ENCODE measurements at places on chromosomes 6 and 20.
A peak's percentile ranks its signal among the peaks of the same experiment; 100 is the strongest.

GRCh38 chr6:18048953-18049630 is 61.7 kb upstream of the KIF13A start:
- DNase-seq, result no peak

GRCh38 chr6:17318435-17319165 is 37.4 kb downstream of the RBM24 start:
- peak; percentile 31 for DNase-seq

DNA sequence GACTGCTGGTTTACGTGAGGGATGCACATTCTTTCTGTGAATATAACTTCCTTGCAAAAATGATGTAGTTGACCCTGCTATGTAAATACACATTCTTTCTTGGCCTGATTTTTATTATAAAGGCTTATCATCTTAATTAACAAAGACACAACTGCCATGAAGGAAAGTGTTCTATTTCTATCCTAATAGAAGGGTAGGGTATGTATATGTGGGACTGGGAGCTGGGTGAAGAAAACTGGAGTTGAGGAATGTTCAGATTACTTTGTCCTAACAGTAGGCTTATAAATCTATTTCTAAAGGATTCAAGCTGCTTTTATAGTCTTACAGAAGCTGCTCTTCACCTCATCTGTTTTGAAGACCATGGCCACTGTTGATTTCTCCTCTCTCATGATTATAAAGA is 76.5 kb upstream of the RGS17 start:
- no peak for DNase-seq

GRCh38 chr20:23823111-23823510 is 3.4 kb downstream of the CST2 start:
- DNase-seq, result no peak

GRCh38 chr20:47669489-47669888 is 115.8 kb downstream of the SULF2 start:
- no peak for DNase-seq

DNA sequence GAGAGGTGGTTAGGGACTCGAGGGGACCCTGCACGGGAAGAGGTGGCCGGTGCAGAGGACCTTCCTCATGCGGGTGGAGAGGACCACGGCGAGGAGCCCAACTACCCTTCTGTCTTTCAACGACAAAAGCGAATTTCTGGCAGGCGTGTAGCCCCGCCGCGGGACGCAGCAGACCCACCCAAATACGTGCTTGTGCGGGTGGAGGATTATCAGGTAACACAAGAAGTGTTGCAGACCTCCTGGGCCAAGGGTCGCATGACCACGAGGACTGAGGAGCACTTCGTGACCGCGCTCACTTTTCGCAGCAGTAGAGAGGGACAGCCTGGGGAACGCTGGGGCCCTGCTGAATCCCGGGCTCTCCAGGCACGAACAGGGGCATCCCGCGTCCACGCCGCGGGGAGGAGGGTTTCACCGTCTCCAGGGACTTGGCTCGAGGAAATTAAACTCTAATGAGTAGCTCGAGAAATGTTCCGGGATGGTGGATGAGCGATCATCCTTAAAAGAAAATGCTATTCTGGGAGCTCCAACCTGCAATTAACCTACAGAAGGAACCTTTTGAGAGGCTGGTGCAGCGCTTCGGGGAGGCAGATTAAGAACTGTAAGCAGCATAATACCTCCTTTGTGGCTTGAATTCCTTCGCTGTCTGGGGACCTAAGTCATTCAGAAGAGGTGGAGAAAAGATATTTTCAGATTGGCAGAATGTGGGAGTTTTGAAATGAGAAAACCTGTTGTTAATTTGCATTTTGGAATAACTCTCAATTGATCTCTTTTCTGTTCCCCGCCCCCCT is 804 bp downstream of the C6orf141 start:
- DNase-seq, result peak; percentile 67

DNA sequence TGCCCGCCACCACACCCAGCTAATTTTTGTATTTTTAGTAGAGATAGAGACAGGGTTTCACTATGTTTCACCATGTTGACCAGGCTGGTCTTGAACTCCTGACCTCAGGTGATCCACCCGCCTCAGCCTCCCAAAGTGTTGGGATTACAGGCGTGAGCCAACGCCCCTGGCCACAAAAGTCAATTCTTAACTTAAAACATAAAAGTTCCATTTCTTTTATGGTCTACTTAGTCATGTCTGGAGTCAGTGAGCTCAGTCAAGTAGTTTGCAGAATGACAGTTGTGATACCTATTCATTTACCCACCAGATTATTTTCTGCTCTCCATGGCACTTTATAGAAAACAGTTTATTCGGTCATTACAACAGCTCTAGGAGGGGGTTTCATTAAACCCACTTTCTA is 103.1 kb upstream of the ESR1 start:
- no peak for DNase-seq

GRCh38 chr6:108068618-108069017 is 5.9 kb downstream of the OSTM1 start:
- DNase-seq, result no peak

- DNase-seq, result no peak
Measured at GRCh38 chr20:36415475-36416002, 109.4 kb downstream of the DLGAP4 start.

GRCh38 chr6:9961646-9962045 is 453.2 kb downstream of the TFAP2A start:
- DNase-seq, result no peak

DNA sequence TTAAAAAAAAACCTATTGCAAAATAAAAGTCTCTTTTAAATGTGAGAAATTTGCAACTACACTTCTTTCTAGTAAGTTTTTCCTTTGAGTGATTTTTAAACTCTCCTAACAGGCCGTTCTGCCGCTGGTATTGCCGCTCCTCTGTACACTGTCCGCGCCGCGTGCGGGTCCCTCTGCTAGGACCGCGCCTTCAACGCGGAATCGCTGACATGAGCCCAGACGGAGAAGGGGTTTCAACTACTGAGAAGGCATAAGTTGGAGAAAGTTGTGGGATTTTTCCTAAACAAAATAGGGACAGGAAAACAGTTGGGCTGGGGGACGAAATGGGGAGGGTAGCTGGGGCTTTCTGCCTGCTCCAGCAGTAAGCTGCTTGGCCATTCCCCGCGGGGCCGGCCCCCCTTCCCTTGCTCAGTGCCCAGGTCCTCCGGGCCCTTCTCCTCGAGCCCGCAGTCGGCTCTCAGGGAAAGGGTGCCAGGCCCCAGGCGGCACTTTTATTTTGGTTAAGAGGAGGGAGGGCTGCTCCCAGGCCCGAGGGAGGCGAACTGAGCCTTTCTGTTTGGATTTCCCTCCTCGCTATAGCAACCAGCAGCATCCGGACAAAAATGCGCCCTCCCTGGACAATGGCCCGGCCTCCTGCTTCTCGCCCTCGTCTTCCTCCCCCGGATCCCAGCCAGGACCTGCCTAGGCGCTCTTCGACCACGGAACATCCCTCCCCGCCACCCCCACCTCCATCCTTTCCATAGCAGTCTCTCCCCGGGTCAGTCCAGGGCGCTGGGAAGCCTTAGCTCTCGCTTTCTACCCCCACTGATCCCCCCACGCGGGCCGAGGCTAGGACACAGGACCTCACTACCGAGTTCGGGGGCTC is 6.8 kb upstream of the POU3F2 start:
- DNase-seq, result peak; percentile 78

GRCh38 chr20:47476452-47476851 is 25.2 kb upstream of the NCOA3 start:
- no peak for DNase-seq

GRCh38 chr6:4698901-4699659 is 77.1 kb upstream of the CDYL start:
- DNase-seq, result no peak

GRCh38 chr6:124393536-124393935 is 568.7 kb upstream of the RNF217 start:
- DNase-seq, result no peak

- no peak for DNase-seq
Measured at GRCh38 chr20:4306206-4306605, 290.8 kb upstream of the RNF24 start.

DNA sequence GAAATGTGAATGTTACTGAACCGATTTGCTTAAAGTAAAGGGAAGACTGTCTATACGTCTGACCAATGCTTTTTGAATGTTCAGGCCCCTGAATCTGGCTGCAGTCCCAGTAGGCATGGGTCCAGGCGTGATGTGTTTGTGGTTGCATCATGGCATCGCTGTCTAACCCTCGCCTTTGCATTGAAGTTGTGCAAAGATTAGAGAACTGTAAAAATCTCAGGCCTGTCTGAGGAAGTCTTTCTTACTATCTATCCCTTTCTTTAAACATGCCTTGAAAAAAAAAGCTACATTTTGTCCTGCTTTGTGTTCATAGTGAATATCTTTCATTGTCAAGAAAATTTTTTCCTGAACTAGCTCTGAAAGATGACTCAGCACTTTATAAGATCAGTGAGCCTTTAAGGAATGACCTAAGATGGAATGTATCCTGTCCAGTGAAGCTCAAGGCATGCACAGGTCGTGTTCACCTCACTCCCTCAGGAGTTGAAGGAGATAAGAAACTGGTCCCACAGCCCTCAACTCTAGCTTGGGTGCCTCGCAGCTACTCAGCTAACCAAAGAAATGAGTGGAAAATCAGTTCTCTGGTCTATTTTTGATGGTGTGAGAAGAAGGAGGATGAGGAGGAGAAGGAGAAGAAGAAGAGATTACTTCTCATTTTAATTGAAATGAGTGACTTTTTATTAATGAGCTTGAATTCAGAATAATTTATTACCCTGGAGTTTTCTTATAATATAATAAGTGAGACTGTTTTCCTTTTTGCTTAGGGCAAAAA is 48.6 kb downstream of the TPD52L1 start:
- peak; percentile 24 for DNase-seq

DNA sequence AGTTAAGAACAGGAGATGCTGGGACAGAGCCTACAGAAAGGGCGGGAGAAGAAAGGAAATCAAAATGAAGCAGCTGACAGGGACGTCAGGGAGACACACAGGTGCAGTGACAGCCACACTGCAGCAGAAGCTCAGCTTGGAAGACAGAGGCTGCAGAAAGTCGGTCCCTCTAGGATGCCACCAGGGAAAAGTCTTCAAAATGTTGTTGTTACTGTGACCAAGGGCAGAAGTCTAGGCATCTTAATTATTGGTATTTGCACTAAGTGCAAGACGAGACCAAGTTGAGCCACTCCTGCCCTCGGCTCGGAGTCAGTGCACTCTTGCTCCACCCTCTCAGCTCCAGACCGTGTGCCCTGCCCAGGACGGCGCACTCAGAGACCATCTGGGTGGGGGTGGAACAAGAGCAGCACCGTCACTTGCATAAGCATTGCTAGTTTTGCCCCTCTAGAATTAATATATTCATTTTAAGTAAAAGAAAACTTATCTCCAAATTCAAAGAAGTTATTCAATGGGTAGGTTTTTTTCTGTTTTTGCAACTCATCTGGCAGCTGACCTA is 2.6 kb downstream of the PRR18 start:
- DNase-seq, result peak; percentile 23

GRCh38 chr20:7741866-7742265 is 198.4 kb downstream of the HAO1 start:
- DNase-seq, result no peak

- no peak for DNase-seq
Measured at GRCh38 chr6:72832271-72832670, 210.4 kb downstream of the KCNQ5 start.

DNA sequence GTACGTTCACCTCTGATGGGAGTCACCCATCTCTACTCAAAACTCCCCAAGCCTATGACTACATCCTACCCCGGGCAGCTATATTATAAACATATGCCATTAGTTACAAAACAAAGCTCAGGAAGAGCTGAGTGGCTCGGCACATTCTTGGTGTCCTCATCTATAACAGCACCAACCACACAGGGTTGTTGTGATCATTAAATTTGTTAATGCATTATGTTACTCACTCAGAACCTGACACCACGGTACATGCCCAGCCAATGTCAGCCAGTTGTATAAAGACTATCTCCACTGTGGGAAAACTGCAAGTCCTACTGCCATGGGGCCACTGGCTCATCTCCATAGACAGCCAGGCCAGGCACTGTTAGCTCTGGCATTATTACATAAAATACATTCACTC is 7.7 kb downstream of the CDK5RAP1 start:
- no peak for DNase-seq

DNA sequence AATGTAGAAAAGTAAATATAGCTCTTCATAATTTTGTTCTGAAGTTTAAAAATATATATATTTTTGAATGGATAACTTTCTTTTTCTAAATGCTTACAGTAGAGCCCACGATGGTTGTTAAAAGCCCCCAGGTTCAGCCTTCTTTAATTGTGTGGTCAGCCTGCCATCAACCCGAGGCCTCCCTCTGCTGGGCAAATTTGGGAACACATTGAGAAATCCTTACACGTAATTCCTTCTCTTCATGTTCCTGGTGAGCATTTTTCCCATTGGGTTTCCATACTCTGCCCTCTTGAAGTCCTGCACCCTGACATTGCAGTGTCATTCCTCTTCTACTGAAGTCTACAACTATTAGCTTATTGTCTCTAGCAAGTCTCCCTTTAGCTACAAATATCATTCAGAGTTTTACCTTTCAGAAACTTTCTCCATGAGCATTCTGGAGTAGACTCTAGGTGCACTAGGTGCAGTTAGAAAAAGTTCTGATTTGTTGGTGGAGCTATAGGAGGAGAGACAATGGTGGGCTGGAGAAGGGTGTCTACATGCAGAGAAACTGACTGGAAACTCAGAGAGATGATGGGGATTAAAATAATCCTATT is 40.6 kb downstream of the TRIM38 start:
- peak; percentile 81 for DNase-seq

DNA sequence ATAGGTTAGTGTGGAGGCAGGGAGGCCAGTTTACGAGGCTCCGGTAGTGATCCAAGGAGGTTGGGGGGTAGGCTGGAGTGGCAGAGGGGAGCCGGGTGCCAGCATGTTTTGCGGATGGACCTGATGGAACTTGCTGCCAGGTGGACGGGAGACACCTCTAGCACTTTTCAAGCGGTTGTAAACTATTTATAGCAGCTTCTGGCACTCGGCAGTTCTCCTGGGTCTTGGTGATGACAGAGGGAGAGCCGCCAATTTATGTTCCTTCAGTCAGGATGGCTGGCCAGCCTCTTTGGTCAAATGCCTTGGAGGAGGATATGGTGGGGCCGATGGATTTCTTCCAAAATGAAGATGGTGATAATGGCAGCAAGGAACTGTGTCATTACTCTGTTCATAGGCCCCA is 28.8 kb downstream of the TFAP2C start:
- DNase-seq, result no peak

DNA sequence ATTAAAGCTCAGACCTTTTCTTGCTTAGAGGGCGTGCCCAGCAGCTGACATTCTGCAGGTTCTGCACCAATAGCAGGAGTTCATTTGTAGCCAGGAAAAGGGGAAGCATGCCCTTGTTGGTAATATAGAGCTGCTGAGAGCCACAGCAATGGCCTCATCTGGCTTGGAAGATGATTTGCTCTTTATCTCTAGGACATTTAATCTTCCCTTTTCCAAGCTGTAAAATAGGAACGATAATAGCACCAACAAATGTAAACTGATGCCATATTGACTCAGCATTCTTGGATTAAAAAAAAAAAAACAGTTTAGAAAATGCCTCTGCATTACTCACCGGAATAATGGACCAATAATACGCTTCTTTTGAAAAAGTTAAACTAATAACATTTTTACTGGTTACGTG is 93.4 kb upstream of the SLC2A12 start:
- no peak for DNase-seq

Data from eye (tissue), 1 donor.